Activated T-helper 1 cell treated with anti-CD3 and anti-CD28 coated beads, Interleukin-2, amount 50 U/mL, for 16 hours (primary cell): ENCODE measurements at places on chromosomes 3 and 15.

DNA sequence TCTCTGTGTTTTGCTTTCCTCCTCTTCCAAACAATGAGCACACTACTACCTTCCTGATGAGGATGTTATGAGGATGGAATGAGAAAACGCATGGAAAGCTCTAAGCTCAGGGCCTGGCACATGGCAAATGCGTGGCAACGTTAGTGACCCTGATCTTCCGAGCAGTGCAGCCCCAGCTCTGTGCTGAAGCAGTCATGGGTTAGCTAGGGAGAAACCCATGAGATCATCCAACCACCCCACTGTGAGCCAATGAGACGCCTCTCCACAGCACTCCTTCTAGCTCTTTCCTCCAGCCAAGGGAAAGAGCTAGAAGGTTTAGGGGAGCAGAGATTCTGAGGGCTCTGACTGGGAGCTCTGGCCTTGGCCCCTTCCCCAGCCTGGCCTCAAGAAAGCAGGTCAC is 4.5 kb downstream of the CPN2 start:
- DNase-seq: no peak

DNA sequence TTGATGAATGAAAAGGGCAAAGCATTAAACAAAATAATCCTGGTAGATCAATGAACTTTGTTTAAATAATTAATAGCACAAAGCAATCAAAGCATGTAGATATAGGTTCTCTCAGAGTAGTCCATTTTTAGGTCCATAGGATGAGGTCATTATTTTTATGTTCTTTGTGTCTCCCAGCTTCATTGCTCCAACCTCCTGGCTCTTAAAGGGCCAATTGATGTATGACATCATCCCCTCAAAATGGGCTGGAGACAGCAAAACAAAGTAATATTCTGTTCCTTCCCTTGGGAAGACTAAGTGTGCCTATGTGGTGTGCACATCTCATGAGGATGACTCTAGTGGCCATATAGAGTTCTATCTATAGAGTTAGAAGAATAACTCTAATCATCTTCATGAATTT is 49.5 kb downstream of the HMG20A start:
- no peak for DNase-seq

DNA sequence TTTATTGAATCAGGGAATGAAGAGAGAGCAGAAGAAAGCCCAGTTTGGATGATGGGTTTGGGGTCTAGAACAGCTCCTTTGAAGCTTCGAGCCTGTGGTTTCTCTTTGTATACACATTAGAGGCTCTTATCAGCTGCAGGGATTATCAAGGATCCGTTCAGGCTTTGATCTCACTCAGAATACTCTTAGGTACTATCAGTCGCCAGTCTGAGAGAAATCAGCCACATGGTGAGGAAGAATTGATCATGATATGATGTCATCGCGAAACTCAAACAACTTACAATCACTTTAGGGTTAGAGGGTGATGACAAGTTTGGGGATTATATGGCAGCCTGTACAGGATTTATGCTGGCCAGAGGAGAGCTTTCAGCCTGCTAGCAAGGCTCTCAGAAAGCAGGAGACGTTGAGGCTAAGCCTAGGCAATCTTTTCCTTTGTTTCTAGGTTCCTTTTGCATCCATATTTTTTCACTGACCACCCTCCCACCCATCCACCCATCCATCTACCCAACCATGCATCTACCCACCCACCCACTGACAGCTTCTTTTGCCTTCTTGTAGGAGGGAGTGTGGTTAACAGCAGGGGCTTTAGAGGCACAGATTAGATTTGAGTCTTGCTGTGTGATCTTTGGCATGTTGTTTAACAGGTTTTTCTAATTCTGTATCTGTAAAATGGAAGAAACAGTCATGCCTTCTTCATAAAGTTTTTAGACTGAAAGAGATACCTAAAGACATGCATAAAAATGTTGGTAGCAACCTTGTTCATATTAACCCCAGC is 330.4 kb upstream of the LRRFIP2 start:
- DNase-seq: no peak

- no peak for DNase-seq
These were observed 25.3 kb upstream of the GABRA5 start for GRCh38 chr15:26841514-26841913.

DNA sequence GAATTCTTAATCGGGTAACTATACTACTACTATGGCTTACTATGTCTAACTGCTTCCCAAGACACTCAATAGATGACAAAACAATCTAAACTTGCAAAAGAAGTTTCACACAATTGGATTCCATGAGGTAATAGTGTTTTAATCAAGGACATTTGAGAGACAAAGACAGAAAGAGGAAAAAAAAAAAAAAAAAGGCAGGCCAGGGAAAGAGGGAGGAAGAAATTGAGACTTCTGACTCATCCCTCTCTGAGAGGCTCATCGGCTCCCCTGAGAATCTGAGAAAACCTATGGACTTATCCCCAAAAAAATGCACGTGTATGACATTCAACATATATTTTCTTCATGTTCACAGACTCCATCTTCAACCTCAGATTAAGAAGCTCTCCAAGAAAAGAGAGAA is 61.0 kb downstream of the SCAPER start:
- DNase-seq: no peak

DNA sequence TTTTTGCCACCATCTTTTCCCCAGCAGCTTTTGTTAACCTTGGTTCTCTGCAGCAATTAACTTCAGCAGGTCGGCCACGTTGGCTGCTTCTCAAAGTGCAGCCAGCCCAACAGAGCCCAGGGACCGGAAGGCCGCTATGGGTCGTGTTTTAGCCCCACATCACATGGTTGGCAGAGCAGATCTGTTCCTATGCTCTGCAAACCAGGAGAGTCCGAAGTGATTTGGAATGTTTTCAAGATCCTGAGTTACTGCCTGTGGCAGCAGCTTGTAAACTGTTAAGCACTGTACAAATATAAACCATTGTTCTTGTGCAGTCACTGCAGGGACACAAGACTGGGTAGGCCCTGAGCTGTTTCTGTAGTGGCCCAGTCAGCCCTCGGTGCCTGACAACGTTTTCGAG is 69.6 kb upstream of the MYZAP start:
- no peak for DNase-seq

DNA sequence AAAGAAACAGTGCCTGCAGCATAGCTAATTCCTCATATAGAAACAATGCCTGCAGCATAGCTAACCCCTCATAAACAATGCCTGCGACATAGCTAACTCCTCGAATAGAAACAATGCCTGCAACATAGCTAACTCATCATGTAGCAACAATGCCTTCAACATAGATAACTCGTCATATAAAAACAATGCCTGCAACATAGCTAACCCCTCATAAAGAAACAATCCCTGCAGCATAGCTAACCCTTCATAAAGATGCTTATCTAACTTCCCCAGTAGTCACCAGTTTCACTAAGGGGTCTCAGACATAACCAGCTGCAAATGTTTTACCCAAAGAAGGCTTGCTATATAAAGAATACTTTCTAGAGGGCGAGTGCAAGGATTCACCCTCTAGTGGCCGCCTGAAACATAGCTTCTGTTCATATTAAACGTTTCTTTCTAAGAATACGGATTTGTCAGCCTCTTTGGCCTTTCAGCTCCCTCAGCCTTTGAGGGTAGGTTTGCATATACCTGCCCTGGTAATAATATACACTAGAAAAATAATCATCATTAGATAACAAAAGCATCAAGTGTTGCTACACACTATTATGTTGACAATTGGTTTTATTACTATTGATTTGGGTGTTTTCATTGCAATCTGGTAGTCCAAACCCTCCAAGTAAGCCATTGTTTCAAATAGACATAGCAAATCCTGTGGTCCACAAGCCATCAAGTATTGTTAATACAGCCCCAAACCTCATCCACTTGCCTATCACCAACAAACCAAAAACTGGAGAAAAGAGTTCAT is 44.4 kb upstream of the FAN1 start:
- no peak for DNase-seq

GRCh38 chr3:37248164-37248563 is 73.8 kb upstream of the LRRFIP2 start:
- no peak for DNase-seq

GRCh38 chr3:137347817-137348368 is 390.1 kb downstream of the IL20RB start:
- DNase-seq: no peak

DNA sequence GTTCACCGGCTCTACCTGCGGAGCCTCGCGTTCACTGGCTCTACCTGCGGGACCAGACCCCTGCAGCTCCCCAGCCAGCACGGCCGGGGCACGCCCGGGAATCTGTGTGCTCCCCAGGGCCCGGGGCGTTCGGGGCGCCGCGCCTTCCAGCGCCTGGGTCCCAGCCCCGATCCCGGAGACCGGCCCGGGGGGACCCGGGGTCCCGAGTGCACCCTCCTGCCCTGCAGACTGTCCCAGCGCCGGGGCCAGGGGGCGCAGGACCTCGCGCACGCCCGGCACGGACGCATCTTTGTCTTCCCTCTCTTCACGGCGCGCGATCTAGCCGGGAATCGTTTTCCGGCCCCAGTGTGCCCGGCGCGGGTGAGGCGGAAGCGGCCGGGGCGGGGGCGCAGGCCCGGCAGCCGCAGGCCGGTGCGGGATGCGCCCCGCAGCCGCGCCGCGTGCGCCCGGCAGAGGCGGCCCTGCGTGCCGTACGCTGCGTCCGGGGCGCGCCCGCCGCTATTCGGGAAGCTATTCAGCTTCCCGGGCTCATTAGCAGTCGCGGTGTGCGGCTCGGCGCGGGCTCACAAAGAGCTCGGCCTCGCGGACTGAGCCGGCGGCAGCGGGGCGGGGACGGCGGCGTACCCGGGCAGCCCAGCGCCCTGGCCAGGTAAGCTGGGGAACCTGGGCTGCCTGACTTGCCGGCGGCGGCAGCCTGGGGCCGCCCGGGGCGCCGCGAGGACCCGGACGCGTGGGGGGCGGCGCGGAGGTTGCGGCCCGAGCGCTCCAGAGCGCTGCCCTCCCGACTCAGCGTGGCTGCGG is at the start of gene APBA2:
TSS of gene APBA2 (plus strand) at position 345 of the 801 bp plus-strand sequence. CDS start 167,911 bp downstream, outside the sequence.
- no peak for DNase-seq

DNA sequence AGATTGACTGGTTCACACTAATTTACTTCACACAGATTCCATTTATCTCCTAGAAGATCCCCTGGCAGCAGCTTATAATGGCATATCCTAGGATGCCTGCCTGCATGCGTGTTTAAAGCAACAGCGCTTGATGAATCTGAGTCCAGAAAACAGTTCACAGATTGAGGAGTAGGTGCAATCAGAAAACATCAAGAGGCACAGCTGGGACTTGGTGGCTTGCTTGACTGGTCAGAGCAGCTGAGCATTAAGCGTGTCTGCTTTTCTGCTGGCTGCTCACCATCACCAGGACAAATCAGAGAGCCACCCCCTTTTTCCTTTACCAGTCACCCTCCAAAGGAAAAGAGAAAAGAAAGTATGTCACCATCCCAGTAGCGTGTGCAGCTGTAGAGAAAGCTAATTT is 223.6 kb downstream of the WDR72 start:
- DNase-seq: no peak

DNA sequence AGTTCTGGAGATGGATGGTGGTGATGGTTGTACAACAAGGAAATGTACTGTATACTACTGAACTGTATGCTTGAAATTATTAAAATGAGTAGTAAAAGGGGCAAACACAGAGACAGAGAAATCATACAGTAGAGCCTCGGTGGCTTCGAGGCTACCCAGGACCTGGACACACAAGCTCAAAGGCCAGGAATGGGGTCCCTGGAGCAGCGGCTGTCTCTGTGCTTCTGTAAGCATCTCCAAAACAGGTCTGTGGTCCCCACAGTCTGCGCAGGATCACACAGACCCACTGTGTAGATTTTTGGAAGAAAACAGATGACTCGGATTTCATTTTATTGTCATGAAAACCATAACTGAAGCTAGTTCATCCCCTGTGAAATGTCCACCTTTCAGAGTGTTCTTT is 39.7 kb downstream of the PGPEP1L start:
- no peak for DNase-seq

- no peak for DNase-seq
These were observed 867.8 kb downstream of the SQOR start for GRCh38 chr15:46502667-46503066.

GRCh38 chr3:129304962-129305222 is 26.2 kb downstream of the HMCES start:
- no peak for DNase-seq

GRCh38 chr15:73051391-73051806 is 864 bp upstream of the NEO1 start:
- no peak for DNase-seq

DNA sequence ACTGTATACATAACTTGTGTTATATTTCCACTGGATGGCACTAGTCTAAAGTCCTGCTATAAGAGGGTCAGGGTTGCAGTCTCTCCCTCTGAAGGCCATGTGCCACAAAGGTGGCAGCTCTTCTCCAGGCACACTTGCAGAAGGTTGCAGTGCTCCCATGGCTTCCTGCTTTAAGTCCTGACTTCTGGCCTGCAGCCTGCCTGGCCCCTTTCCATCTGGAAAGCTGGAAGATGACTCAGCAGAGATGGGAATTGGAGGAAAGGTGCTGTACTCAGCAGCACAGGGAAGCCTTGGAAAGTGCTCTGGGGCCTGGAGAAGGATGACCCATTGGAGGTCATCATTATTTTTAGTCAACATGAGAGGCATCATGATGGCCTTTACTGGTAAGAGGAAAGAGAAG is 40.9 kb upstream of the MRPL3 start:
- no peak for DNase-seq

GRCh38 chr15:90441027-90441426 is 53.0 kb downstream of the IQGAP1 start:
- DNase-seq: no peak

DNA sequence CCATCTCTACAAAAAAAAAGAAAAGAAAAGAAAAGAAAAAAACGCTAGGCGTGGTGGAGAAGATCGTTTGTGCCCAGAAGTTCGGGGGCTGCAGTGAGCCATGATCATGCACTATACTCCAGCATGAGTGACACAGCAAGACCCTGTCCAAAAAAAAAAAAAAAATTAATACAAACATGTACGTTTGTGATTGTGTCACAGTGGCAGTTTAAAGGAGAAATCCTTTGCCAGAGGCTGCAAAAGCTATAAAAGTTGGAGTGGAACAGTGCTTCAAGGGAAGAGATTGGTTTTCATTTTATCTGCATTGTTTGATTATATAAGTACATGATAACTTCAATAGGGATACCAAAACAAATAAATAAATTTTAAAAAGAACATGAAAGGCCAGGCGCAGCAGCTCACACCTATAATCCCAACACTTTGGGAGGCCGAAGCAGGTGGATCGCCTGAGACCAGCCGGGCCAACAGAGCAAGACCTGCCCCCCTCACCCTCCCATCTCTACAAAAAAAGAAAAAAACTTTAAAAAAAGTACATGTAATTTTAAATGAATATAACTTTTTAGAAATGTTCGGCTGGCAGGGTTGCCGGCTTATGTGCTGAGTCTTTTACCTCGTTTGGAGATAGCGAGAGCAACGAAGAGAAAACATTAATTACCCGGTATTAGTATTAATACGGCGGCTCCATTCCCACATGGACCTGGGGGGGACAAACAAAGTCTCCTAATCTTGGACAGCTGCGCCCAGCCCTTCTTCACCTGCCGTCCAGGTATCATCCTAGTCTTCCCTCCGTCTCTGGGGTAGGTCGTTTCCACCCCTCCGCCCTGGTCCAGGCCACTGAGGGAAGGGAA is 573 bp upstream of the DIS3L start:
- no peak for DNase-seq
